ENCODE measurements at places on chromosomes 5 and 9. TPM values are rescaled to one million over a fixed set of nuclear protein-coding genes. Genes with fewer than 3 reads are reported as not detected.

The SOHLH1 gene
- not detected for total RNA-seq

The SHISAL2B gene
- total RNA-seq = not detected

The GTF3C4 gene
- 14.9 TPM for total RNA-seq

The CCDC152 gene
- 2.9 TPM for total RNA-seq

The GMCL2 gene
- total RNA-seq = not detected
